ENCODE measurements at places on chromosomes 5 and 9.

- no peak for DNase-seq
Measured at GRCh38 chr9:129077236-129077635, 3.7 kb upstream of the DOLPP1 start.

DNA sequence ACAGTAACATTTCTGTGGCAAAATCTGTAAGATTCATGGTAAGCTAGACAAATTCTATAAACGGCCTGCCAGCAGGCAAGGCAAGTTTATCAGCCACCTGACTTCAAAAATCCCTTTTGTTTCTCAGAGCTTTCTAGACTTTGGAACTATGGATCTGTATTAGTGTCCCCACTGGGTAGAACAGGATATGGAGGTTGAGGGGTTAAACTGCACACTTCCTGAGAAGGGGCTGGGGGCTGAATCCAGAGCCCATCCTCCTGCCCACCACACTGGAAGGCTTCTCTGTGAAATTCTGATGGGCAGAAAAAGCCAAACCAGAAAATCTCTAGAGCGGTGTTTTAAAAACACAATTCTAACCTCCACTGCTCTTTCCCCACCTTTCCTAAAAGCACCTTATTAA is 128.7 kb downstream of the ENTREP1 start:
- no peak for DNase-seq

DNA sequence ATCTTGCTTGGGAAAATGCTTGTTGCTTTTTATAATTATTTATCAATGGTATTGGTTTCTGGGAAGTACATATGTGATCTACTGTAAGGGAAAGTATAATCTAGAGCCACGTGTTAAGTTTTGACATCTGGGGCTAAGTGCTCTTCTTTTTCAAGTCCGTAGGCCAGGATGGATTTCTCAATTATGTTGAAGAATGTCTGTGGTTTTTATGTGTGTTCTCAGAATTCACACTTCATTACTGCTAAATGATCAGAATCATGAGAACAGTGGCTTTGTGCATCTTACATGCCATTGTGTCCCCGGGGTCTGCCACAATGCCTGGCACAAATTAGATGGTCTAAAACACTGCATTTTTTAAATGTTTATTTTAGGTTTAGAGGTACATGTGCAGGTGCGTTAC is 14.5 kb upstream of the AUH start:
- no peak for DNase-seq

GRCh38 chr5:97538912-97539311 is 355.9 kb upstream of the RIOK2 start:
- DNase-seq: no peak

- no peak for DNase-seq
Measured at GRCh38 chr5:125083981-125084380, 337.5 kb upstream of the ZNF608 start.

DNA sequence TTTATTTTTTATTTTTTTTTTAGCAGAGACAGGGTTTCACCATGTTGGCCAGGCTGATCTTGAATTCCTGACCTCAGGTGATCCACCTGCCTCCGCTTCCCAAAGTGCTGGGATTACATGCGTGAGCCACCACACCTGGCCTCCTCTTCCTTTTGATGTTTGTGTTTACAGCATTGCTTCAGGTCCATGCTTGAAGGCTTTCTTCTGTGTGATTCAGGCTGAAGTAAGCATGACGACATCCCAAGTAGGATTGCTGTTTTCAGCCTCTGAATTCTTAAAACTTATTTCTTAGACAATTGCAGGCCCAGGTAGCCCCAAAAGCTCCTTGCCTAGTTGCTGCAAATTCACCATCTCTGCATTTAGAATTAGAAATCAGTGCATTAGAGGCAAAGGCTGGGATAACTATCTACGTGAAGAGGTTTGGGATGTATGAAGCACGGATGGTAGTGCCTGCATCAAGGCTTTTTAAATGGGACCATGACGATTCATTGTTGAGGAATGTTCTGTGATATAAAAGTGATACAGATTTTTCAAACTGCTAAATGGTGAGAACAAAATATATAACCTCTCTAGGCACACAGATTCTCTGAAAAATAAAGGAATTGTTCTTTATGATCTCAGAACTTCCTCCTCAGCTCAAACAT is 3.0 kb upstream of the ETF1 start:
- DNase-seq: no peak

GRCh38 chr9:91856419-91856818 is 93.6 kb downstream of the ROR2 start:
- DNase-seq: no peak

DNA sequence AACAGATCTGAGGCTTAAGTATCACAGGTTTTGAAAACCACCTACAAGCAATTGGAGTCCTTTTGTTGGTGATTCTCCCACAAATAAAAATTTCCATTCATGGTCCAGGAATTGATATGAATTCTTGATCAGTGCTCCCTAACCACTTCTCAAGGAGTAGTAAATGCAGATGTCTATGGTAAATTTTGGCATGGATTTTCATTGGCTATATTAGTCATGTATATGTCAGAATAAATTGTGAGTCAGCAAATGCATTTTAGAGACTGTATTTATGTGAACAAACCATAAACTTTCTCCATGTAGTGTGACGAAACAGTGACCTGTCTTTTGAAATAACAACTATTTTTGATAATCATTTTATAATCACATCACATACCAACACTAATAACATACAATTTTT is 611.1 kb downstream of the HTR1A start:
- no peak for DNase-seq

GRCh38 chr5:174234388-174234787 is 188.9 kb downstream of the NSG2 start:
- no peak for DNase-seq

- no peak for DNase-seq
Measured at GRCh38 chr5:4418084-4418483, 722.0 kb upstream of the ADAMTS16 start.

DNA sequence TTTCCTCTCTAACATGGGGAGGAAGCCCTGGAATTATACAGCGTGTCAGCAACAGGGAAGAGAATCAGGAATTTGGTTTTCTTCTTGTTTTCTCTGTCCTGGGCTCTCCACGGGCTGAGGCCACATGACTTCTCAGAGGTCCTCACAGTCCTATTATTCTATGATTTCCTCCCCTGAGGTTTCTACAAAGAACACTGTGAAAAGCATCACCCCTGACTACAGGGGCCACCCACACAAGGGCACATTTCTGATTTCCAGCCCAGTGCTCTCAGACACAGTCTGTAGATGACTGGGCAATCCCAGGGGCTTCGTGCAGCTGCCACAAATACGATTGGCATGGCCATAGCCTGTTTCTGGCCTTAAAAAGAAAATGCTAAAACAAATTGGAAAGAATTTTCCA is 284.9 kb downstream of the CEMIP2 start:
- DNase-seq: no peak

DNA sequence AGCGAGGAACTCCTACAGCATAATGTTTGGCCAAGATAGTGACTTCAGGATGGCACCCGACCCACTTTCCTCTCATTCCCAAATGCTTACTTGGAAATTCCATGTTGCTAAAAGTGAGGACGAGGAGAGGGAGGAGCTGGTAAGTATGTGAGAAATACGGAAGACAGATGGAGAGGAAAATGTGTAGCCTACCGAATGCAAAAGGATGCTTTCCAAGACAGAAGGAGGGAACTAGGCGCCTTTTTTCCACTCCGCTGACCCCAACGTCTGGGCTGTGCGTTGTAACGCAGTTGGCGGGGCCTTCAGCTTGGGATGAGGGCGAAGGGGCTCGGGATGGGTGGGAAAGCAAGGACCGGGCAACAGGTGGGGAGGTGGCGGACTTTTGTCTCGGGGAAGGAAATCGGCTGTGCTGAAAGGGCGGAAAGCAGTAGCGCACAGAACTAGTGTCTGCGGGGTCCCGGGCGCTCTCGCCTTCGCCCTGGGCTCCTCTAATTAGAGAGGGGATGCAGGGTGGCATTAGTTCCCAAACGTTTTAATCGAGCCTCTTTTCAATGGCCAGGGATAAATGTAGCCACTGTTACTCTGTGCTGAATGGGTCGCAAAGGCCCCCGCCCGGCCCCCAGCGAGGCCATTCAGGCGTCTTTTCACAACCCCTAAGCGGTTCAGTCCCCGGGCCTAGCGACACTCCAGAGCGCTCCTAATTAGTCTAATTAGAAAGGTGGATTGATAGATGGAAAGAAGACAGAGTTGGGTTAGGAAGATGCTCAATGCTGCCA is 12.6 kb downstream of the FOXD1 start:
- DNase-seq: no peak

- no peak for DNase-seq
Measured at GRCh38 chr9:130987738-130988399, 21.1 kb upstream of the LAMC3 start.

DNA sequence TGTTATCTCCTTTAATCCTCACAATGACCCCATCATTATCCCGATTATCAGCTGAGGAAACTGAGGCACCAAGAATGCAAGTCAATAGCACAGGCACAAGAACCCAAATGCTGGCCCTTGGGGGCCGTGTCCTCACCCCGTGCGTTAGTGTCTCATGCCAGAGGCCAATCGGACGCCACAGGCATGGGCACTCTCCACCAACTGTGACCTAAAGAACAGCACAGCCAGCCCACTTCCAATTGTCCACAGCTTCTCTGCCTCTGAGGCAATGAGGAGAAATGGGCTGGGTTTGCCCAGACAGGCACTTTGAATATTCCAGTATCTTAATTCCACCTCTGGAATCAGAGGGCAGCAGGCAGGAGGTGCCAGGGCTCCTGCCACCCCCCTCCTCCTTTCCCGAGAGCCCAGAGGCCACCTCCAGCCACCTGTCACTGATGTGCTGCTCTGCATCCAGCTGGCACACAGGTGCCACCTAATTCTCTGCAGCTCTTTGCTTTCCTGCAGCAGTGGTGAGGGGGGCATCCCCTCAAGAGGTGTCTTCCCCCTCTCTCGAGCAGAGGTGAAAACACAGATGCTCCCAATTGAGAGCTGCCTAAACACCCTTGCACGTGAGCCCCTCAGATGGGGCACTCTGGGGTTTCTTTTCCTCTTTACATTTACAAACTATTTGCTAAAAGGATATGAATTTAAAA is 107.5 kb downstream of the ROR2 start:
- no peak for DNase-seq

DNA sequence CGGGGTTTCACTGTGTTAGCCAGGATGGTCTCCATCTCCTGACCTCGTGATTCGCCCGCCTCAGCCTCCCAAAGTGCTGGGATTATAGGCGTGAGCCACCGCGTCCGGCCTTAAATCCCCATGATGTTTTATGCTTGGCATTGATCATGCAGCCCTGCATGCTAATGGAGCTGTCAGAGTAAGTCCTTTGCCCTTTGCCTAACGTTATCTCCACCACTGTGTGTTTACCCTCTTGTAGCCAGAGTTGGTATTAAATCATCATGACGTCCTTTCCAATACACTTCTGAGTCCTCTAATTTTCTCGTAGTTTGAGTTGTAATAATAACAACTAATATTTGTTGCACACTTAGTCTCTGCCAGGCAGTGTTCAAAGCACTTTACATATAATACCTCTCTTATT is 57.2 kb upstream of the ZFAND5 start:
- no peak for DNase-seq

DNA sequence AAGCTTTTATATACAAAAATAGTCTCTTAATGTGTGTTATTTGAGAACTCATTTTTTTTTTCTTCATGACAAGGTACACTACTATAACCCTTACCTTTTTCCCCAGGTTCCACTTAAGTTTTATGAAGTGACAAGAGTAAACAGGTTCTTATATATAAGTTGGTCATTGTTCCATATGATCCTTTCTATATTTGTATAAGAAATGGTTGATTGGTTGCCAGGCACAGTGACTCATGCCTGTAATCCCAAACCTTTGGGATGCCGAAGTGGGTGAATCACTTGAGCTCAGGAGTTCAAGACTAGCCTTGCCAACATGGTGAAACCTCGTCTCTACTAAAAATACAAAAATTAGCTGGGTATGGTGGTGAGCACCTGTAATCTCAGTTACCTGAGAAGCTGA is 108.3 kb downstream of the PCSK1 start:
- no peak for DNase-seq

DNA sequence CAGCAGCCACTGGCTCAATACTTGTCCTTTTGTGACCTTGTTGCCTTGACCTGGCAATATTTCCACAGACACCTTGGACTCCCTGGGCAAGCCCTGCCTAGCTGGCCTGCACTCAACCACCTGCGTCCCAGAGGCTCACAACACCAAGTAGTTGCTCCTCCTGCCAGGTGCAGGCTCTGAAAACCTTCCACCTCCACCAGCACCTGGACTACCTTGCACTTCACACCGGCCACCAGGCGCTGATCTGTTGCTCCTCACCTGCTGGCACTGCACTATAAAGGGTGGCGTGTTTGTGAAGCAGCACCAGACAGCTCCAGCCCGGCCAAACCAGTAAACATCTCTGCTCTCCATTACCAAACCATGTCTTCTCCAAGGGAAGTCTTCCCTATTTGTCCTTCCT is 997.7 kb downstream of the PTPRD start:
- DNase-seq: no peak

GRCh38 chr5:82218374-82219156 is 59.6 kb downstream of the RPS23 start:
- no peak for DNase-seq

DNA sequence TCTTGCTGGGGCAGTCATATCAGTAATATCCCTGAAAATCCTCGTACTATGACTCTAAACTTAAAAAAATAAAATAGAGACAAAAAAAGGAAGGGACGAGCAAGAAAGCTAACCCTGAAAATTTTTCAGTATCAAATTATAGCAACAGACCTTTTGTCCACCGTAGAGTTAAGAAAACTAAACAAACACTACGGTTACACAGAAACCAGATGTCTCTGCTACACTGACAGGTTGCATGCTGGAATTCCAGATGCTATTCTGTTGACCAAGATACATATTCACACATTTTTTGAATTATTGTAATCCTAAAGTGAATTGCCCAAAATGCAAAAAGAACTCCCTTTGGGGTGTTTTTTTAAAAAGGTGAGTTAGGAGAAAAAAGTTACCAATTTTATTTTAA is 66.9 kb upstream of the SELENOP start:
- DNase-seq: no peak

- no peak for DNase-seq
Measured at GRCh38 chr5:11385251-11385900, 518.9 kb downstream of the CTNND2 start.

- DNase-seq: no peak
Measured at GRCh38 chr5:134088994-134089560, 25.4 kb upstream of the TCF7 start.

GRCh38 chr5:138809391-138809790 is 56.2 kb downstream of the CTNNA1 start:
- no peak for DNase-seq

DNA sequence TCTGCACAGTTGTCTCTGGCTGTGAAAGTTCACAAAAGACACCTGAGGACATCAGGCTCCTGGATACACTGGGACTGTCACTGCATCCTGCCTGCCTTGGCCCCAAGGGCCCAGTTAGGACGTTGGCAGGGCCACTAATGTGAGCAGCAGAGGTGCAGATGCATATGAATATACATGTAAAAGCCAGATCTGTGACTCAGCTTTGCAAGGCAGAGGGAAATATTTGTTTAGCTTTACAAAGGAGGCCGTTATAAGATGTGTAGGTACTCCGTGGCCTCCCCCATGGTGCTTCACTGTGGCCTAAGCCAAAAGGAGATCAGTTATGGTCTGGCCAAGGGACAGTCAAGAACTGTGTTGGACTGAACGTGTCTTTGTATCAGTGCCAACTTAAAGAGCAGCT is 4.1 kb upstream of the C1QTNF3 start:
- no peak for DNase-seq

Measured in substantia nigra (tissue), 51 donors.